ENCODE measurements at places on chromosomes 13 and 19.
A peak's percentile ranks its signal among the peaks of the same experiment; 100 is the strongest.

GRCh38 chr13:109697936-109698335 is 88.4 kb downstream of the IRS2 start:
- no peak for DNase-seq

GRCh38 chr19:41373993-41374392 is 2.3 kb upstream of the TMEM91 start:
- DNase-seq: no peak

GRCh38 chr13:78586706-78587105 is 16.6 kb downstream of the POU4F1 start:
- no peak for DNase-seq

GRCh38 chr19:53772943-53773342 is 51.2 kb downstream of the NLRP12 start:
- peak; percentile 25 for DNase-seq

DNA sequence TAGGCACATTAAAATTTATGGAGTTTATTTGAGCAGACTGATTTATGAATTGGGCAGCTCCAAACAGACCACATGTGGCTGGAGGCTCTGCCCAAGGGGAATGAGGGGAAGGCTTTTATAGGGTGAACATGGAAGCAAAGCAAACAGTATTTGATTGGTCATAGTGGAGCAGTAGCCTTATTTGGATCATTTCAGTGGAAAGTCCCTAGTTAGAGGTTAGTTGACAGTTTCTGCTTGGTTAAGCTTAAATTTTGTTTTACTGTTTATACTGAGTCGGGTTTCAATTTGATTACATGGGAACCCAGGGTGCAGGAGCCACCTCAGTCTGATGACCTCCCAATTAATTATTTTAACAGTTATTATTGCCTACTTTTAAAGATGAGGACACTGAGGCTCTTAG is 140.5 kb downstream of the NDFIP2 start:
- no peak for DNase-seq

DNA sequence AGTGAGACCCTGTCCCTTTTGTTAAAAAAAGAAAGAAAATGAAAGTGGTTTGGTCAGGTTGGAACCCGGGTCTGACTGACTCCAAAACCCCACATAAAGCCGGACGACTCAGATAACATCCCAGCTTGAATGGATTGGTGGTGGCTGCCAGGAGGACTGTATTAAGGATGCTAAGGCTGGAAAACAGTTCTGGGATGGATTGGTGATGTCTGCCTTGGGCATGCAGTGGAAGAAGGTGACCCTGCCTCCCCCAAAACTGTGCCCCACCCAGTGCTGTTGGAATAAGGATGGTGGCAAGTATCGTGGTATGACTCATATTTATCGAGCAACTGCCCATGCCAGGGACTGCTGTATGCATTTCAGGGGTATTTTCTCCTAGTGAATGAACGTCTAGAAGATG is 18.5 kb upstream of the COLGALT1 start:
- DNase-seq: no peak

GRCh38 chr19:44552324-44552723 is 22.8 kb upstream of the CEACAM20 start:
- peak; percentile 10 for DNase-seq

DNA sequence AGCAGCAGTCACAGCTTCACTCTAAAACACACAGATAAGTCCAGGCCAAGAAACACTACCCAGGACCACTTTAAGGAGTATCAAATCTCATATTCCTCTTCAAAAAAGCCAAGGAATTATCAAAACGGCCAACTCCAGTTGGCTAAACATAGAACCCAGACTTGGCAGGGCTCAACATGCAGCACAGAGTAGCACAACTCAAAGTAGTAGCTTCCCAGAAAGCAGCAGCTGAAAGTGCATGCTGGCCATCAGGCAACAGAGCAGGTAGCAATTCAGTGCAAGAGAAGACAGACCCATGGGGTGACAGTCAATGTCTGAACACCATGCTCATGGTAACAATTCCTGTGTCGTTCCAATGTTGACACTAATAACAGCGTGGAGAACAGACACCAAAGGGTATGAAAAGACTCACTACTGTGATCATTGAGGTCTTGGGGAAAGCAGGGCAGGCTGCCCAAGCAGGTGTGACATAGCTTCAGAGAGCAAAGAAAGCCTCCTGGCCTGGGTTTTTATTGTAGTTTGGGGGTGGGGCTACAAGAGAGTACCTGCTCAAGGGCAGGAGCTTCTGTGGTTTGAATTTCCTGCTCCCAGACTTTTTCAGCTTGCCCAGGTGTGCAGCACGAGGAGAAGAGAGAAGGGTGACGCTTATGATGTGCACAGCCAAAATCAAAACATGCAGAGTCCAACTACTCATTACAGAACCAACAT is 6.2 kb downstream of the ZNF709 start:
- no peak for DNase-seq

DNA sequence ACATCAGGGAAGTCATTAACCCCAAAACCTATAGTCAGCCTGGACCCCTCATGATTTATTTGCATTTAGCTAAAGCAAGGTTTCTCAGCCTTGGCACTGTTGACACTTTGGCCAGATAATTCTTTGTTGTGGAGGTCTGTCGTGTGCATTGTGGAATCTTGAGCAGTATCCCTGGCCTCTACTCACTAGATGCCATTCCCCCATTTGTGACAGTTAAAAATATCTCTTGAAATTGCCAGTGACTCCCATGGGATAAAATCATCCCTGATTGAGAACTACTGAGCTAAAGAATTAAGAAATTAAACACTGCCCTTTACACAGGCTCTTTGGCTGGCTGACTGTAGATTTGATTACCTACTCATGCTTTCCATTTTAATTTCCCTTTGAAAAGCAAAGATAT is 102.7 kb downstream of the LMO7 start:
- no peak for DNase-seq

DNA sequence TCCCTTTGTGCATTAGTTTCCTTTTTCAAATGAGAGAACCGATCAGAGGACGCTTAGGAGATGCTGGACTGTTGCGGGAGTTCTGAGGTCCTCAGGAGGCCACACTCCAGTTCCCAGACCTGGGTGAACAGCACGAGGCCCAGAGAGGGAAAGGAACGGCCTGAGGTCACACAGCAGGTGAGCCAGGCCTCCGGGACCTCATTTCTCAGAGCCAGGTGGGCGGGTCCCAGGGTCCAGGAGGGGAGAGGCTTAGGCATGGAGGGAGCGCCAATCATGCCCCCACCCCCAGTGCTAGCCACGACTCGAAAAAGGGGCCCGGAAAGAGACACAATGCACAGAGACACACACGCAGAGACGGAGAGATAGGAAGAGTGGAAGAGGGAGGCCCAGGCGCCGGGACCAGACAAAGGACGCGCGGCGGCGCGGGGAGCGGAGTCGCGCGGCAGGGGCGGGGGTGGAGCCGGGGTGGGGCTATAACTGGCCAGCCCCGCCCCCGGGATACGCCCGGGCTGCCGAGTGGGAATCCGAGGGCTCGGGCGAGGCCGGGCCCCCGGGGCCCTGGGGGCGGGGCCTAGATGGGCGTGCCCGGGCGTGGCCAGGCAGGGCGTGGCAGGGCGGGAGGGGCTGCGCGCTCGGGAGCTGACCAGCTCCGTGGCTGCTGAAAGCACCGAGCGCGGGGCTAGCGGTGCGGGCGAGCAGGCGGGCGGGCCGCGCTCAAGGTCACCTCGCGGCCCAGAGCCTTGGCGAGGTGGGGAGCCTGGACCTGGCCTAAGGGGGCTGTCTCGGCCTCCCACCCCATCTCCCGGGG is 1.6 kb downstream of the ELAVL3 start:
- peak; percentile 22 for DNase-seq

DNA sequence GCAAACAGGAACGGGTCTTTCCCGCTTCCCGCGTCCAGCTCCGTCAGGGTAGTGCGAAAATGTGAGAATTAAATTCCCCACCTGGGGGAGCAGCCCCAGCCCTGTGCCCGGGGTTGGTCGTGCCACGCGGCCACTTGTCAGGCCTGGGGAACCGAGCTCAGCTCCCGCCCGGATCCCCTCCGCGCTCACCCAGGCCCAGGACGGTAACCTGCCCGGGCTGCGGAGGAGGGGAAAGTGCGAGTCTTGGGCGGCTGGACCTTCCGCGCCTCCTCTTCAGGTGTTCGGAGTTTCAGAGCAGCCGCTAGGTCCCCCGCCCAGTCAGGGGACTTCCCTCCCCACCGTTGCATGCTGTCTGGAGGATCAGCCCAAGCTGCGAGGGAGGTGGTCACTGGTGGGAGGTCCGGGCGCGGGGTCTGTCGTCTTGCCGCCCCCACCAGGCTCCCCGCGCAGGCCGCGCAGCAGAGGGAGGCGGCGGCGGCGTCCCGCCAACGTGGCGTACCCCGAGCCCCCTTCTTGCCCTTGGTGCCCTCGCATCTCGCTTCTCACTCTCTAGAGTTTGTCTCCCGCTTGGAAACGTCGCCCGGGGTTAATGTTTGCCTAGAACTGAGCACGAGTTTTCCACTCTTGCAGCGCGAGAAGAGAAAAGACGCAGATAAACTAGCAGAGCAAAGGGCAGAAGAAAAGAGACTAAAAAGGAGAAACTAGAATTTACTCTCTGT is 8.1 kb downstream of the URAD start:
- DNase-seq: no peak

- no peak for DNase-seq
These were observed 766 bp downstream of the SBNO2 start for GRCh38 chr19:1173159-1173844.

DNA sequence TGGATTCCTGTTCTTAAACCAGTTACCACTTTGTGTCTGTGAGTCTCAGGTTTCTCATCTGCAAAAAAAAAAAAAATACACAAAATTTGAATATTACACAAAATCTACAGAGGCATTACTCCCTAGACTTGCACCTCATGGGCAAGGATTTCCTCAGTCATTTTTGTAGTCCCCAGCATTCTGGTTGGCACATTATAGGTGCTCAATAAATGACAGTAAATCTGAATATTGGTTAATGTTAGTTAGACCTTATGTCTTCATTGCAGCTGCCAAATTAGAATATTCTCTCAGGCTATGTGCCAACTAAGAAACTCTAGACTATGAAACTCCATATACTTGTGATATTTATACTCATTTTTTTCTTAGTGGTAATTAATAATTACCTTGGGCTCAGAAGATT is 2.2 kb downstream of the ZNF507 start:
- DNase-seq: no peak

- DNase-seq: no peak
These were observed 24.2 kb upstream of the C13orf46 start for GRCh38 chr13:113997845-113998751.

DNA sequence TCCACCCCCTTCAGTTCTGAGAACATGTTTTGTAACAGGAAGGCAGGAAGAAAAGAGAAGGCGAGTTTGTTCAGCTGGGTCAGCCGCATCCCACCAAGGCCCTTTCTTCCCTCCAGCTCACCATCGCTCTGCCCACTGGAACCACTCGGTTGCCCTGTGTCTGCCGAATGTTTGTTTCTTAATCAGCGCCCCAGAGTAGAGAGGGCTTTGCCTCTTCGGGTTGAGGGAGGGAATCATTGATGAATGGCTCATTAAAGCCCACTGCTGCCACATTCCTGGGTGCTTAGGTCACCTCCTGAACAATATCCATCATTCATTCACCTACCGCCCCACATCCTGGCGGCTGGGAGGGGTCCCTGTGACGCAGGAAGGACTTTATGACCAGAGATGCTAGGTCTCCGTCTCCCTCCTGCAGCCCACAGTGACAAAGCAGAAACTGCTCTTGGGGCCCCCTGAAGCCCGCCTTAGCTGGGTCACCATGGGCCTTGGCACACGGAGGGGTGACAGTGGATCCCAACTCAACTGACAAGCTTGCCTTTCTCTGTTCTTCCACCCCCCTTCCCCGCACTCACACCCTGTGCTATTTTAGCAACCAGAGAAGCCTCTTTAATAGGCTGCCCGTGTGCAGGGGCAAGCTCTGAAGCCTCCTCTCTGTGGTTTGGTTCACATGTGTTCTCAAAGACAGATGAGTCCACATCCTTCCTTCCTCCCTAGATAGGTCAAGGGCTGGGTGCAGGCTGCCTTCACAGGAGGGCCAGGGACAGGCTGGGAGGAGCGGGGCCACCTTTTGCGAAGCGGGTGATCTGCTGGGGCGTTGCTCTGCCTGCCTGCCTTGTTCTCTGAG is 46.2 kb downstream of the ACTN4 start:
- peak; percentile 41 for DNase-seq

DNA sequence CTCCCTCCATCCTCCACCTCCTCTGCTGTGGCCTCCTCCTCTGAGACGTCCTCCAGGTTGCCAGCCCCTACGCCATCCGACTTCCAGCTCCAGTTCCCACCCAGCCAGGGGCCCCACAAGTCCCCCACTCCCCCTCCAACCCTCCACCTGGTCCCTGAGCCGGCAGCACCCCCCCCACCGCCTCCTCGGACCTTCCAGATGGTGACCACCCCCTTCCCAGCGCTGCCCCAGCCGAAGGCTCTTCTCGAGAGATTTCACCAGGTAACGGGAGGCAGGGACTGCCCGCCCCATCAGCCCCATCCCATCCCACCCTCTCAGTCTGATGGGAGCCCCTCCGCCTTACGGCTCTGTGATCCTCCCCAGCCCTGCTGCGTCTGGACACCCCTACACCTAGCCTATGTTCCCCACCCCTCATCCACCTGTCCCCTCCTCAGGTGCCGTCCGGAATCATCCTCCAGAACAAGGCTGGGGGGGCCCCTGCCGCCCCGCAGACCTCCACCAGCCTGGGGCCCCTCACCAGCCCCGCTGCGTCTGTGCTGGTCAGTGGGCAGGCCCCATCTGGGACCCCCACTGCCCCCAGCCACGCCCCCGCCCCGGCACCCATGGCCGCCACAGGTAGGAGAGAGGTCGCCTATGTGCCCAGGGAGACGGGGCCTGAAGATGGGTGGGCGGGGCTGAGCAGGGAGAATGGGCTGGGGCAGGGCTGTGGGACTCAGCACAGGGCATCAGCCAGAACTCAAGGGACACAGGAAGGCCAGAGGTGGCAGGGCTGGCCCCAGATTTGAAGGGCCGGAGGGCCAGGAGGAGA is 18.6 kb upstream of the EHD2 start:
- no peak for DNase-seq

- no peak for DNase-seq
These were observed 258.6 kb upstream of the DACH1 start for GRCh38 chr13:72125561-72125960.

DNA sequence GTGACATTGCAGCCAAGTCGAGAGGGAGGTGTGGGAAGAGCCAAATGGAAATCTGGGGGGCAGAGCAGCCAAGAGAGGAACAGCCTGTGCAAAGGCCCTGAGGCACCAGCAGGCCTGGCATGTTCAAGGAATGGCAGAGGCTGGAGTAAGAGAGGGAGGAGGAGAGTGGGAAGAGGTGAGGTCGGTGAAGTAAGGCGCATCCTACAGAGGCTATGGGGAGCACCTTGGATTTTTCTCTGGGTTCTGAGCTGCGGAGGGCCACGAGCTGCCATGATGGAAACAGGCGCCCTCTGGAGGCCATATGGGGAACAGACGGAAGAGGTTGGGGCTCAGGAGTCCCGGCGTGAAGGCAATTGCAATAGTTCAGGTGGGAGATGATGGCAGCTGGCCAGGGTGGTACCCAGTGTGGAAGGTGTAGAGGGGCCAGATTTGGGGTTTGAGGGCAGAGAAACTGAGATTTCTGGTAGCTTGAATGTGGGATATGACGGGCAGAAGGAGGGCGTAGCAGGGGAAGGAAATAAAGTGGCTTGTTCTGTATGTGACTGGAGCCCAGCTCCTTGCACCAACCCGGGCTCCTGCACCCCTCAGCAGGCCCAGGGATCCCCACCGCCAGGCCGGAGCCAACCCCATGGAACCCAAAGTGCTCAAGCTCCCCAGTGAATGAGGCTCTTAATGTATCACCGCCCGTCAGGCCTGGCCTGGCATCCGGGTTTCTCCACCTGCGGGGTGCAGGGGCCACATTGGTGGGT is 20.5 kb upstream of the STRN4 start:
- DNase-seq: peak; percentile 70

Data from activated naive CD4-positive, alpha-beta T cell treated with Interleukin-2 at 50 U/mL for 16 hours (primary cell).